Spleen (tissue), 13 donors: ENCODE measurements at places on chromosomes 12 and 14.

- H3K27me3 ChIP-seq = no peaks in the 10 kb centered on the region
- H3K36me3 ChIP-seq = no peaks in the 10 kb centered on the region
- H3K27ac ChIP-seq = peak overlapping the region; percentile 88
- DNase-seq = no peak
Observed at GRCh38 chr12:121059031-121059898, 20.2 kb upstream of the OASL start.

DNA sequence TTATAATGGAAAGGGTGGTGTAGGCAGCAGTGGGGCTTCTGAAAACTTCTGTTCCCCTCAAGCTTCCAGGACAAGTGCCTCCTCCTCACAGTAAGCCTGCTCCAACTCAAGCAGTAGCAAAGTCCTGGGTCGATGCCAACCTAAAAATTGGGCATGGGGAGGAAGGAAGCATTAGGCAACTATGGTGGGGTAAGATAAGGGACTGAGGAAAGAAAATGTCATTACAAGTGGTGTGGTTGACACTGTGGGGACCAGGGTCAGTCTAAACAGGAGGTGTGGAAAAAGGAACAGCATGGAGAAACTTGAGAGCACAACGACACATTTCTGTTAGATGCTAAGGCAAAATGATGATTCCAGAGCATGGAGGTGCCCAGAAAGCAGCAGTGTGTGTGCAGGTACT lies 34.9 kb downstream of the WIF1 start:
- H3K27ac ChIP-seq = no peak overlapping the region
- no peak overlapping the region for H3K4me3 ChIP-seq
- H3K4me1 ChIP-seq = no peaks in the 10 kb centered on the region
- H3K27me3 ChIP-seq = no peaks in the 10 kb centered on the region

DNA sequence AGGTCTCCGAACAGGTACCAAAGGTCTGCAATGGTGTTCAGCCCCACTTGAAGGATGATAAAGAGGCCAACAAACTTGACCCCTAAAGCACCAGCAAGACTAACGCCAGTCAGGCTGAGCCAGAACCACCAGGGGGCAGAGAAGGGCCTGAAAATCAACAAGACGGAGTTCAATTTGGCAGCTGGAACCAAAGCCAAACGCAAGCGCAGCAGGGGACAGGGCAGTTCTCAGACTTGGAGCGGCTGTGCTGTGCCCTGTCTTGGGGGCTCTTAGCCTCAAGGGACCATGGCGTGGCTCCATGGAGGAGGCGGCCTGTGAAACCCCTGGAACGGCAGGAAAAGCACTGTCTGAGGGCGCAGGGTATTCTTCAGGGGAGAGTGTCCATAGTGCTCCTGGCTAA lies 19.6 kb downstream of the POMT2 start:
- no peak overlapping the region for H3K4me3 ChIP-seq
- H3K27ac ChIP-seq = no peak overlapping the region
- H3K36me3 ChIP-seq = peaks cover 19% of the 10 kb centered on the region
- peaks cover 3% of the 10 kb centered on the region for H3K4me1 ChIP-seq
- no peaks in the 10 kb centered on the region for H3K27me3 ChIP-seq

GRCh38 chr14:94700336-94700735 lies 69.6 kb downstream of the GSC start:
- H3K36me3 ChIP-seq = no peaks in the 10 kb centered on the region
- DNase-seq = no peak
- H3K27ac ChIP-seq = no peak overlapping the region
- no peaks in the 10 kb centered on the region for H3K4me1 ChIP-seq
